ENCODE measurements at places on chromosomes 5 and 9.
A peak's percentile ranks its signal among the peaks of the same experiment; 100 is the strongest.

- no peak for DNase-seq
- H3K27ac ChIP-seq: no peak overlapping the region
- no peak overlapping the region for H3K4me3 ChIP-seq
- no peaks in the 10 kb centered on the region for H3K4me1 ChIP-seq
- H3K36me3 ChIP-seq: peaks cover 4% of the 10 kb centered on the region
- H3K27me3 ChIP-seq: no peaks in the 10 kb centered on the region
These were observed 20.4 kb downstream of the HAVCR2 start for GRCh38 chr5:157088342-157088990.

- H3K27me3 ChIP-seq: no peaks in the 10 kb centered on the region
- no peak for DNase-seq
- no peaks in the 10 kb centered on the region for H3K4me1 ChIP-seq
- no peak overlapping the region for H3K27ac ChIP-seq
These were observed 136.2 kb upstream of the ACO1 start for GRCh38 chr9:32248189-32248712.

DNA sequence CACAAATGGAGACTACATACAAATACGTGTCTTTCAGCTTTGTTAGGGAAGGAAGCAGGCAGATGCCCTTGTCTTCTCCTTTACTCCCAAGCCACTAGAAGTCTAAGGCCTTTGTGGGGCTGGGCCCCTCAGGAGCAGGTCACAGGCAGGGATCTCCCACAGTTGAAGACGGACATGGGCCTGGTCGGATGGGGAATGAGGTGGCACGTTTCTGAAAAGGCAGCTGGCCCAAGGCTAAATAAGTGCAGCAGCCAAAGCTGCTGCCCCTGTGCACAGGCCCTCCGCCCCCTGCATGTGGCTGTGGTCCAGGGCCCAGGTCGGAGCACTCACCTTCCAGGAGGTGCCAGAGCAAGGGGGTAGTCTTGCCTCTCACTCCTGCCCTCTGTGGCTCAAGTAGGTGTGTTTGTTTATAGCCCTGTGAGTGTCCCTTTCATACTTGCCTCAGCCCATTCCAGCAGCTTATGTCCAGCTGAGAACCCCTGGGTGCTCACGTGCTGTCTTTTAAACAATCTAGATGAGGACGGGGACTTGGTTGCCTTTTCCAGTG lies 1.8 kb downstream of the SQSTM1 start:
- H3K4me1 ChIP-seq: peaks cover 36% of the 10 kb centered on the region
- H3K27me3 ChIP-seq: no peaks in the 10 kb centered on the region
- peak overlapping the region; percentile 96 for H3K27ac ChIP-seq

DNA sequence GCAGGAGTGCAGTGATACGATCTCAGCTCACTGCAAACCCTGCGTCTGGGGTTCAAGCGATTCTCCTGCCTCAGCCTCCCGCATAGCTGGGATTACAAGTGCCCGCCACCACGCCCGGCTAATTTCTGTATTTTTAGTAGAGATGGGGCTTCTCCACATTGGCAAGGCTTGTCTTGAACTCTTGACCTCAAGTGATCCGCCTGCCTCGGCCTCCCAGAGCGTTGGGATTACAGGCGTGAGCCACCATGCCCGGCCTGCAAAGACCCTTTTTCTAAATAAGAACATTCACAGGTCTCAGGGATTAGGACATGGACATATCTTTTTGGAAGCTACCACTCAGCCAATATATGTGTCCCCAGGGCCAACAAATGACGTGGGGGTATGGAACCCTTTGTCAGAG lies 49.6 kb upstream of the GFPT2 start:
- no peaks in the 10 kb centered on the region for H3K36me3 ChIP-seq
- no peaks in the 10 kb centered on the region for H3K4me1 ChIP-seq
- no peak for DNase-seq
- no peak overlapping the region for H3K27ac ChIP-seq
- no peaks in the 10 kb centered on the region for H3K27me3 ChIP-seq
- H3K4me3 ChIP-seq: no peak overlapping the region

DNA sequence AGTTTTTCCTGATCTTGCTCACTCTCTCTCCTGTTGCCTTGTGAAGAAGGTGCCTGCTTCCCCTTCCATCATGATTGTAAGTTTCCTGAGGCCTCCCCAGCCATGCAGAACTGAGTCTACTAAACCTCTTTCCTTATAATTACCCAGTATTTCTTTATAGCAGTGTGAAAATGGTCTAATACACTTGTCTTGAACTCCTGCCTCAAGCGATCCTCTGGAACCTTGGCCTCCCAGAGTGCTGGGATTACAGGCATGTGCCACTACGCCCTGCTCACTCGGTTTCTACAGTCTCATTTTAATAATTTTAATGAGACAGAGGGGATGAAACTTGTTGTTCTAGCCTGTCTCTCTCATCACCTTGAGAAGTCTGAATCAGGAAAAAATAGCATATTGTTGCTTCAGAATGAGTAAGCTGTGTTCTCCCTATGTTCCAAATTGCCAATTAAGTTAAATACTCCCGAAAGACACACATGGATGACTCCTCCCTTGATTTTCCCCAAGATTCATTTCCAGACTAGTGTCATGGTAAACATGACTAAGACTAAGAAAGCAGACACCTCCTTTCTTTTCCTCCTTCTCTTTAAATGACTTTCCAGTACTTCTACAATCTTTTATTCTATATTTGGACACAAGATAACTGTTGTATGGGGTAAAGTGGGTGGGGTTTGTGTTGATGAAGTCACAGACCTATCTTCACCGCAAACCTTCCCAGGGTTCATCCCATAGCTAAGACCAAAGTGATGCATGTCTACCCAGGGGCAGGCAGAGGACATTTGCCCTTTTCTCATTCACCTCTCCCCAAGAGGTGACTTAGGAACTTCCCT lies 7.8 kb upstream of the DNAJC18 start:
- no peak for DNase-seq
- no peaks in the 10 kb centered on the region for H3K27me3 ChIP-seq
- H3K36me3 ChIP-seq: no peaks in the 10 kb centered on the region
- H3K4me1 ChIP-seq: peaks cover 30% of the 10 kb centered on the region
- H3K27ac ChIP-seq: no peak overlapping the region
- no peak overlapping the region for H3K4me3 ChIP-seq

GRCh38 chr5:91183743-91184142 lies 199.4 kb downstream of the ARRDC3 start:
- H3K4me3 ChIP-seq: no peak overlapping the region
- no peak for DNase-seq
- no peak overlapping the region for H3K27ac ChIP-seq
- no peaks in the 10 kb centered on the region for H3K36me3 ChIP-seq
- H3K27me3 ChIP-seq: no peaks in the 10 kb centered on the region

DNA sequence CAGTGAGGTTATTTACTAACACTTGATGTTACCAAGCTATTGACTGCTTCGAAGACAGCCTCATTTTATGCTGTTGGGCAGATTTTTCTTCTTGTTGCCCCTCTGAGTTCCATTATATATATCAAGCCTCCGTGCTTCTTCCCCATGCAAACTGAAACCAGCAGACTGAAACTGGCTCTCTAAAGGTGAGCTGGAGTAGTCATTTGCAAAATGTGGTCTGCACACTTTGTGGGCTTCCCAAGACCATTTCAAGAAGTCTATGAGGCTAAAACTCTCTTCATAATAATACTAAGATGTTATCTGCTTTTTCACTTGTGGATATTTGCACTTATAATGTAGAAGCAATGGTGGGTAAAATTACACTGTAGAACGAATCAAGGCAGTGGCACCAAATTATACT lies 13.9 kb downstream of the SLC36A1 start:
- no peaks in the 10 kb centered on the region for H3K4me1 ChIP-seq
- H3K36me3 ChIP-seq: no peaks in the 10 kb centered on the region
- H3K27ac ChIP-seq: no peak overlapping the region
- DNase-seq: no peak
- H3K4me3 ChIP-seq: no peak overlapping the region

- H3K36me3 ChIP-seq: no peaks in the 10 kb centered on the region
- H3K4me3 ChIP-seq: no peak overlapping the region
- no peaks in the 10 kb centered on the region for H3K27me3 ChIP-seq
- no peak for DNase-seq
- H3K4me1 ChIP-seq: no peaks in the 10 kb centered on the region
These were observed 41.7 kb downstream of the POLK start for GRCh38 chr5:75553358-75553757.

DNA sequence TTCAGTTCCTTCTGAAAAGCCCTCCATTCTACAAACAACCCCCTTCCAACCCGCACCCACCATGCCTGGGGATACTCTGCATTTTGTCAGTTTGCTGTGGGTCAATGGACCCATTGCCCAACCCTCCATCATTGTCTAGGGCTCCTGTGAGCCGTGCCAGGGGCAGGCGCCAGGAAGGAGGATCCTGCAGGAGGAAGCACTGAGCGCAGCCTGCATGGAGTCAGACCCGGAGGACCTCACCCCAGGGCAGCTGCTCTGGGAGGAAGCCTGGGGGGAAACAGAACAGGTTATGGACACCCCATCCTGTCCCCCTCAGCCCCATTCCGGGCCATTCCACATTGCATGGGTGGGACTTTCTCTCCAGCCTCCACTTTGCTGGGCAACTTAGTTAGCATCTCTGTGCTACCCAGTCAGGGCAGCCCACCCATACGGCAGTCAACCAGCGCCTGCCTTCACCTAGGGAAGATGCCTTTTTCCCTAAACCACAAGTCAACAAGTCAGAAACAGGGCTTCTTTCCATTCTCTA lies 48.6 kb upstream of the VDAC1 start:
- no peak overlapping the region for H3K4me3 ChIP-seq
- peak overlapping the region; percentile 58 for H3K27ac ChIP-seq
- no peaks in the 10 kb centered on the region for H3K27me3 ChIP-seq
- no peaks in the 10 kb centered on the region for H3K36me3 ChIP-seq

DNA sequence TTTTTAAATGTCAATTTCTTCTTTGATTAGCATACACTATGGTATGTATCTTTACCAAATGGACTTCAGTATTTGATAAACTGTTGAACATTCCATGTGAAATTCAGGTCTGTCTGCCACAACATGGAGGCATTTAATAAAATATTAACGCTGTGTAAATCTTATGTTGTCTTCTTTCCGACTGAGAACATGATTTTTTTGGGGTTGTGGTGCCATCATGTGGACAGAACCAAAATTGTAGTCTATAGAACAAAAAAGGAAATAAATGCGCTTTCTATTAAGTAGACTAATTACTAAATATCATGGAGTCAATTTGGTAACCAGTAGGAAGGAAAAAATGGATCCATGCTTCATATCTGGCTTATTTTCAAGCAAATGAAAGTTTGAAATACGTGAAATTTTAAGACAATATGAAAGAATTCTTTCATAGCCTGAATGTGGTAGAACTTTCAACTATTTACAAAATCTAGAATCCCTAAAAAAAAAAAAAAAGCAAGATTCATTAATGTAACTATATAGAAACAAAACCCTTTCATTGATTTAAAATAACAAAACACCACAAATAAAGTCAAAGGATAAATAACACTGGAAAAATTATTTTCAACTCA lies 2.8 kb upstream of the PLK2 start:
- H3K36me3 ChIP-seq: no peaks in the 10 kb centered on the region
- peak; percentile 41 for DNase-seq
- no peak overlapping the region for H3K4me3 ChIP-seq
- H3K4me1 ChIP-seq: peaks cover 9% of the 10 kb centered on the region

GRCh38 chr5:176405656-176406435 lies 10.5 kb downstream of the CLTB start:
- H3K36me3 ChIP-seq: no peaks in the 10 kb centered on the region
- H3K4me3 ChIP-seq: no peak overlapping the region
- H3K27me3 ChIP-seq: no peaks in the 10 kb centered on the region
- H3K4me1 ChIP-seq: no peaks in the 10 kb centered on the region
- DNase-seq: no peak

DNA sequence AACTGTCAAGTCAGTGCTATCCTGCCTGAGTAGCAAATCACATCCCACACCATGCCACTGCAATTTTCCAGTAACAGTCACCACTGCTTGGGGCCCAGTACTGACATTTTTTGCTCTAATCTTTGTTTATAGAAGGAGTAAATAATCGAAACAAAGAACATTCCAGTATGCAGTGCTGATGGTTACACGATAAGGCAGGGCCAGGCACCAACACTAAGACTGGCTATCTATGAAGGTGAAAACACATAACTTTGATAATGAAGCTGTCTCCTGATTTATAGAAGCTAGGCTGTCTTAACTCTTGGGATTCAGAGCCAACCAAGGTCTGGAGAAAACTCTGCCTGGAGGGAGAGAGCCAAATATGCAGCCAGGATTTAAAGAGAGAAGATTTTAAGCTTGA lies 365.3 kb downstream of the BNC2 start:
- H3K27ac ChIP-seq: no peak overlapping the region
- H3K4me1 ChIP-seq: no peaks in the 10 kb centered on the region
- no peak overlapping the region for H3K4me3 ChIP-seq
- H3K36me3 ChIP-seq: no peaks in the 10 kb centered on the region
- H3K27me3 ChIP-seq: no peaks in the 10 kb centered on the region

DNA sequence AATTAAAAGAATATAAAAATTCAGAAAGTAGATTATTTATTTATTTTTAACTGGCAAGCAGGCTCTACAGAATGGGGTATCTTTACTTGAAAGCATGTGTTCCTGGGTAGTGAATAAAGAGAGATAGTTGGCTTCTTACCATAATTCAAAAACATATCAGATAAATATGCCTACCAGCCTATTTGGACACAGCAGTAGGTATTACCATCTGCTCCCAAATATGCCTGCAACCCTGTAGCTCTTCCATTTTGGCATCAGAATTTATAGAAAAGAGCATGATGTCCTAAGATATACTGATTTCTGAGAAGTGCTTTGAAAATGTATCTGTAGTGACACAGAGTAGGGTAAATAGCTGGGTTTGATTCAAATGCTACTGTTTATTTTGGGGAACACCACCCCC lies 1300.5 kb upstream of the DMAC1 start:
- no peak for DNase-seq
- no peaks in the 10 kb centered on the region for H3K4me1 ChIP-seq
- no peaks in the 10 kb centered on the region for H3K36me3 ChIP-seq
- H3K27ac ChIP-seq: no peak overlapping the region

- no peak for DNase-seq
- H3K27ac ChIP-seq: no peak overlapping the region
- H3K27me3 ChIP-seq: no peaks in the 10 kb centered on the region
- peaks cover 6% of the 10 kb centered on the region for H3K4me1 ChIP-seq
These were observed 143.4 kb downstream of the PALM2AKAP2 start for GRCh38 chr9:109923471-109923760.

GRCh38 chr5:141223112-141223783 lies at the start of gene PCDHB14:
Gene PCDHB14 (plus strand): TSS chr5:141223343. CDS start chr5:141223506, 163 bp downstream.
- no peaks in the 10 kb centered on the region for H3K36me3 ChIP-seq
- no peaks in the 10 kb centered on the region for H3K27me3 ChIP-seq
- no peaks in the 10 kb centered on the region for H3K4me1 ChIP-seq
- DNase-seq: no peak
- H3K4me3 ChIP-seq: no peak within 1 kb of the TSS
- H3K27ac ChIP-seq: no peak within 1 kb of the TSS

- no peaks in the 10 kb centered on the region for H3K36me3 ChIP-seq
- no peak overlapping the region for H3K27ac ChIP-seq
- no peak overlapping the region for H3K4me3 ChIP-seq
- H3K27me3 ChIP-seq: no peaks in the 10 kb centered on the region
These were observed 102.3 kb downstream of the ENC1 start for GRCh38 chr5:74538206-74538661.

All from naive thymus-derived CD4-positive, alpha-beta T cell (primary cell).